Activated CD4-positive, alpha-beta T cell treated with anti-CD3 and anti-CD28 coated beads for 48 hours (primary cell): ENCODE measurements at places on chromosomes 12 and 14.

DNA sequence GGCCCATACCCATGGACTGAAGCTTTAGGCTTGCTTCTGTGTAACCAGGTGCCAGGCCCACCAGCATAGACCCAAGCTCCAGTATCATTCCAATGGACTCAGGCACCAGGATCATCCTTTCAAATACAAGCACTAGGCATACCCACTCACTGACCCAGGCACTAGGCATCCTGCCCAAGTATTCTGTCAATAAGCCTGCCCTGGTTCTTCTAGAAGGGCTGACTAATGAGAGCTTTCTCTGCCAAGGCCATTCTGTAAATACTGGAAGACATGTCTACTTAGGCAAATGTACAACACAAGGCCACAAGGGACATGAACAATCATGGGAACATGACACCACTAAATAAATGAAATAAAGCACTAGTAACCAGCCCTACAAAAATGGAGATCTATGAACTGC lies 352.2 kb downstream of the FSCB start:
- no peak for DNase-seq

DNA sequence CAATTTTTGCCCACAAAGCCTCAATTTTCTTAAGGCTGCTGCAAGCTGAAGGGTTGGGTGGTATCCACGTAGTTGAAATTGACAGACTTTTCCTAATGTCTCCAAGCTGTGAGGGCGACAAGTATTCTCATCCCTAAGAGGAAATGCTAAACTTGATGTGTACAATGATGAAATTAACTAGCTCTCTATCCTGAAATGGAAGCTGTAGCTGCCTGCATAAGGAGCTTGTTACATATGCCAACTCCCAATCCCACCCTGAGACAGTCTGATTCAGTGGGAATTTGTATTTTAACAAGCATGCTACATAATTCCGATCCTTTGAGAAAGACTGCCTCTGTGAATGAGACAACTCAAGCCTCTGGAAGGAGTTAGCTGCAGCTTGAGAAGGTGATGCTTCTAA lies 45.7 kb upstream of the MDM1 start:
- no peak for DNase-seq

- no peak for DNase-seq
These were observed 63.2 kb downstream of the KDM5A start for GRCh38 chr12:325906-326305.

DNA sequence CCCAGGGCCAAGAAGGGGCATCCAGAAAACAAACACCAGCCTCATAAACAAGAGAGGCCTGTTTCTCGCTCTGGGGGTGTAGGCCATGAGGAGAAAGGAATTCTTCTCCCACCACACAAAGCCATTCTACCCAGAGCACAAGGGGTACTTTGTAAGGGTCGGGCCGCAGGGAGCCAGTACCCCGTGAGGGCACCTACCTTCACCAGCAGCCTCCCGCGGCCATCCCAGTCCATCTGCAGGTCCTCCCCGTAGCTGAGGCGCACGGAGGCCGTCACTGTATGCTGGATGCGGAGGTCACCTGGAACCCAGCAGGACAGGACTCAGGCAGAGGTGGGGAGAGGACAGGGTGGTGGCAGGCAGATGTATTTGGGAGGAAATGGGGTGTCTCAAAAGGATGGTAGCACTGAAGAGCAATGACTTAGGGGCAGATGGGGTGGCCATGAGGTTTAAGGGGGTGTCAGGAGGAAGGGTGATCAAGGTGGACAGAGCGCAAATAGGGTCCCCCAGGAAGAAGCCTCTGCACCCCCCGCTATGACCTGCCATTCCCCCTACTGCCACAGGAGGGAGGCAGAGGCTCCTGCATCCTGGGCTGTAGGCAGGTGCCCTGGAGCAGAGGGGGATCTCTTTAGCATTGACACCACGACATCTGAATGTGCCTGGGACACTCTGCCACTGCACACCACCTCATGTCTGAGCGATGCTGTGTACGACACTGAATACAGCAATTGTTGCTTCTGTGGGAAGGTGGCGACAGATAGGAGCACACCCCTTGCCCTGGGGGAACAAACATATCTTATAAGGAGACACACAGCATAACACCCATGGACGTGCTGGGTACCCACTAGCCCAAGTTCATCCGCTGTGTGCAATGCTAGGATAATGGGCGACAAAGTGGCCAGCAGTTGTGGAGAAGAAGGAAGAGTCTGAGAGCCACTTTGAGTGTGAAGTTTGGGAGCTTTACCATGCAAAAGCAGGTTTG lies 61.4 kb downstream of the VWF start:
- DNase-seq: peak; percentile 72

DNA sequence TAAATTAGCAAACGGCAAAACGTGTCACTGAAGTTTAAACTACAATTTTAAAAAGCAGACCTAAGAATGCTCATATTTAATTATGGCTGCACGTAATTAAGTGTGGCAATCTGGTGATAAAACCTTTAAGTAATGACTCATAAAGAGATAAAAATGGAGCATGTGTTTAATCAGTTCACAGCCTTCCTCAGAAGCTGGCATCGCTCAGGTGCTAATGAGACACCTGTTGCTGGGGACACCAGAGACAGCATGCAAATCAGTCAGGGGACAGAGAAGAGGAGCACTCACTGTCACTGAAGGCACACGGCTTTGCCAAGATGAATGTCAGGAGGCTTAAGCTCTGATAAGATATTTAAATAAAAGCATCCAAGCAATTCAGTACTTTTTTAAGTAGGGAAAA lies 840.3 kb downstream of the GALC start:
- DNase-seq: no peak
